ENCODE measurements at places on chromosomes 12 and 14. TPM values are rescaled to one million over a fixed set of nuclear protein-coding genes. Genes with fewer than 3 reads are reported as not detected.

GRCh38 chr14:71751264-71751663 is 181.0 kb upstream of the RGS6 start:
- no peaks in the 10 kb centered on the region for H3K4me1 ChIP-seq
- H3K36me3 ChIP-seq = no peaks in the 10 kb centered on the region
- DNase-seq = no peak
- H3K27me3 ChIP-seq = no peaks in the 10 kb centered on the region

DNA sequence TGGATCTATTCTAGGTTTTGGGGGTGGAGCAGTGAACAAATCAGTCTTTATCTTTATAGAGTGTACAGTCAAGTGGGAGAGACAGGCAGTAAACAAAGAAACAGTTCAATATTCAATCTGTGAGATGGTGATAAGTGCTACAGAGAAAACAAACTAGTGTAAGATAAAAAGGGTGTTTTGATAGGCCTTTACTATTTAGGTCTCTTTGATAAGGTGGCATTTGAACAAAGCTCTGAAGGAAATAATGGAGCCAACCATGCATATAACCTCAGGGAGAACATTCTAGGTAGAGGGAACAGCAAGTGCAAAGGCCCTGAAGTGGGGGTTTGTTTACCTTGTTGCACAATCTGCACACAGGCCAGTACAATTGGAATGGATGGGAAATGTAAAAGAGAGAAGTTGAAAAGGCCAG is 47.3 kb downstream of the PTPN11 start:
- H3K27ac ChIP-seq = no peak overlapping the region
- no peak for DNase-seq
- no peaks in the 10 kb centered on the region for H3K36me3 ChIP-seq
- H3K4me1 ChIP-seq = no peaks in the 10 kb centered on the region
- H3K4me3 ChIP-seq = no peak overlapping the region

GRCh38 chr12:112349431-112349830 is 32.8 kb downstream of the HECTD4 start:
- H3K4me3 ChIP-seq = no peak overlapping the region
- no peaks in the 10 kb centered on the region for H3K36me3 ChIP-seq
- no peaks in the 10 kb centered on the region for H3K27me3 ChIP-seq
- H3K27ac ChIP-seq = no peak overlapping the region
- H3K4me1 ChIP-seq = no peaks in the 10 kb centered on the region

GRCh38 chr12:57039016-57039798 is 10.7 kb downstream of the MYO1A start:
- peaks cover 16% of the 10 kb centered on the region for H3K27me3 ChIP-seq
- H3K4me3 ChIP-seq = no peak overlapping the region
- no peaks in the 10 kb centered on the region for H3K36me3 ChIP-seq
- no peak overlapping the region for H3K27ac ChIP-seq
- no peaks in the 10 kb centered on the region for H3K4me1 ChIP-seq

DNA sequence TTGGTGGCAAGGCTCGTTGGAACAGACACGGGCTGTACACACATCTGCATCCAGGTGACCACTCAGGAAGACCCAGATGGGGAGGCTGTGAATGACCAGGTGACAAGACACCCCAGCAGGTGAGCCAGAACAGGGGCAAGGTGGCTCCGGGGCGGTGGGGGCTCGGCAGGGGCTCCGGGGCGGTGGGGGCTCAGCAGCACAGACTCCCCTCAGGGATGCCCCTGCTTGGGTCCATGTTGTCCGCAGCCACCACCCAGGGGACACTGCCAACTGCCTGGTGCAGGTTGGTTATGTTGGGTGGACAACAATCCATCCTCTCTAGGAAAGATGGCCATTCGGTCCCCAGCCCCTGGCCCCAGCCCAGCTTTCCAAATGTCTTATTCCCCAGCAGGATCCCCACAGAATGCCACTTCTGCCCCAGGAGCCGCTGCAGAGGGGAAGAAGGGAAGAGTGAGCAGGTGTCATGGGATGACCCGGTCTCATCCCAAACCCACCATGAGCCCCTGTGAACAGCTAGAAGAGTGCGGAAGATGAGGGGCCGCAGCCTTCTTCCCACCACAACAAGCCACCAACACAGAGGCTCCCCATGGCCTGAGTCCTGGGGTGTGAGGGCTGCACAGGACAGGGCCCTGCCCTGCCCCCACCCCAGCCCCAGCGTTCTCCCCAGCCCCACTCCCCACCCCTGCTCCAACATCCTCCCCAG is 31.4 kb upstream of the C14orf180 start:
- no peak for DNase-seq
- H3K4me1 ChIP-seq = no peaks in the 10 kb centered on the region
- no peak overlapping the region for H3K27ac ChIP-seq

GRCh38 chr12:53722450-53723041 is 4.7 kb downstream of the CALCOCO1 start:
- H3K4me1 ChIP-seq = peaks cover 8% of the 10 kb centered on the region
- no peaks in the 10 kb centered on the region for H3K36me3 ChIP-seq
- H3K4me3 ChIP-seq = no peak overlapping the region
- H3K27me3 ChIP-seq = no peaks in the 10 kb centered on the region

- no peak overlapping the region for H3K4me3 ChIP-seq
- DNase-seq = peak; percentile 15
- no peaks in the 10 kb centered on the region for H3K36me3 ChIP-seq
- H3K27me3 ChIP-seq = no peaks in the 10 kb centered on the region
- no peak overlapping the region for H3K27ac ChIP-seq
Measured at GRCh38 chr14:25150934-25151790, 101.2 kb upstream of the STXBP6 start.

GRCh38 chr12:121776190-121777098 is 17.0 kb downstream of the RHOF start:
- H3K36me3 ChIP-seq = peaks cover 4% of the 10 kb centered on the region
- no peaks in the 10 kb centered on the region for H3K27me3 ChIP-seq
- DNase-seq = no peak
- no peak overlapping the region for H3K4me3 ChIP-seq
- H3K4me1 ChIP-seq = peaks cover 33% of the 10 kb centered on the region

- DNase-seq = no peak
- H3K4me3 ChIP-seq = no peak overlapping the region
- H3K36me3 ChIP-seq = no peaks in the 10 kb centered on the region
- no peak overlapping the region for H3K27ac ChIP-seq
- no peaks in the 10 kb centered on the region for H3K27me3 ChIP-seq
Measured at GRCh38 chr12:31896514-31897039, 62.6 kb upstream of the RESF1 start.

DNA sequence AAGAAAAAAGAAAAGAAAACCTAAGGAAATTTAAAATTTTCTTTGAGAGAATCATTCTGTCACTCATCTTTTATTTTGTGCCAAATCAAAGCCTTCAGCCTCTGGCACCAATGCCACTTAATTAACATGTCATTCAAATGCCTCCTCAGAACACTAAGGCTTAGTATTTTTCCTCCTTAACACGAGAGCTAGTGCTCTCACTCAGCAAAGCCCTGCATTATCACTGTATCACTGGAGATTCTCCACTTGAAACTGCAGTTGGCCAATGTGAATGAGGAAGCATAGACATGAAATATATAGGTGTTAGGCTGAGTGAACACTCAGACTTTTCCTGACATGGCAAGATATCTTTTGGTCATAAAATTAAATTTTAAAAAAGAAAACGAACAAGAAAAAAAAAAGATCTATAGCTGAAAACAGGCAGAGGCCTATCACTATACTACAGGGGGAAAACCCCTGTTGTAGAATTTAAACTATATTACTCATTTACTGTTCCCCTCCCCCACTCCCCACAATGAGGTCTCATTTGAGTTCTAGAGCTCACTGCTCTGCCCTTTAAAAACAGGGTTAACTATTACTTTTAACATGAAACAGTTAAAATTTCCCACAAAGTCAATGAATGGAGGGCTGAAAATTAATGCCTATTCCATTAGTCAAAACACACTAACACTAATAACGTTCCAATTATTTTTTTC is 5.1 kb downstream of the MBIP start:
- peaks cover 6% of the 10 kb centered on the region for H3K4me1 ChIP-seq
- H3K27me3 ChIP-seq = no peaks in the 10 kb centered on the region
- no peak for DNase-seq
- no peak overlapping the region for H3K27ac ChIP-seq
- peaks cover 3% of the 10 kb centered on the region for H3K36me3 ChIP-seq
- H3K4me3 ChIP-seq = no peak overlapping the region

DNA sequence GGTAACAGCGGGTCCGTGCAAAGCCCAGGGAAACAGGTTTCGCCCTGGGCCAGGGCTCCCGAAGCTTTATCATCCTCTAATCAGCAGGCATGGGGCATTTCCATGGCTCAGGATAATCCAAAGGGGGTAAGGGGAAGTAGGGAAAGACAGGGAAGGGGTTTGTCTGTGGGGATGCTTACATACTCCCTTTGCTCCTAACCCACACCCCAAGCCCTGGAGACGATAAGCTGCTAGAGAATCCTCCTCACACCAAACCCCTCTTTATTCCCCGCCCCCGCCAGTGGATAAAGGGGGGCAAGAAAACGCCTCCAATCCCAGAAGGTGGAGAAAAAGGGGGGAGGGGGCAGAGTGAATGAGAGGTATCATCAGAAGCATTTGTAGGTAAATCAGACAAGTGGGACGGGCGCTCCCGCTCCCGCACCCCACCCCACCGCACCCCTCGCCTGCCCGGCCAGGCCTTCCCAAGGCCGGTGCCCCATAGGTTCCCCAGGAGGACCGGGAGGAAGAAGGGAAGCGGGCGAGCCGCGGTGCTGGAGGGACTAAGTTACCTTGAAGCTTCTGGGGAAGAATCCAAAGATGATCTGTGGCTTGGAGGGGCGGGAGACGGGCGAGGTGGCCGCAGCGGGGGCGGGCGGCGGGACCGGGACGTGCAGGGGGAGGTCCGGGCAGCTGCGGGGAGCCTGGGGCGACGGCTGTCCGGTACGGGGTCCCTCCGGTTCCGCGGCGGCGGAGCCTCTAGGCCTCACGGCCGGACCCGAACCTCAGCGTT is 762 bp downstream of the PPP2R5E start:
- peaks cover 9% of the 10 kb centered on the region for H3K36me3 ChIP-seq
- H3K4me1 ChIP-seq = peaks cover 7% of the 10 kb centered on the region
- peak overlapping the region; percentile 87 for H3K4me3 ChIP-seq
- DNase-seq = no peak

DNA sequence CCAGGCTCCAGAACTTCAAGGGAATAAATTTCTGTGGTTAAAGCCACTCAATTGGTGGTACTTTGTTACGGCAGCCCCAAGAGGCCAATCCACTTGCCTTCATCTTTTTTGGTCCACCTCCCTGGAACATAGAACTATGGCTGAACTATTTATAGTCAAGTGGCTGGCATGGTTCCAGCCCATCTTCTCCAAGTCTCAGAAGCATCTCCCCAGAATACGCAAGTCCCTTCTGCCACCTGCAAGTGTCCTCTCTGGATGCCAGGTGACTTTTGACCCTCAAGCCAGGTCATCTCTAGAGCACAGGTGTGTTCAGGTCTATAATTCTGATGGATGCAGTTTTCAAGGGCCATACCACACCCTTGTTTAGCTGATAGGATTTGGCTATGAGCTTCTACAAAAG is 371.5 kb downstream of the AACS start:
- no peak overlapping the region for H3K4me3 ChIP-seq
- H3K27me3 ChIP-seq = no peaks in the 10 kb centered on the region
- H3K36me3 ChIP-seq = no peaks in the 10 kb centered on the region
- no peak for DNase-seq
- no peaks in the 10 kb centered on the region for H3K4me1 ChIP-seq

DNA sequence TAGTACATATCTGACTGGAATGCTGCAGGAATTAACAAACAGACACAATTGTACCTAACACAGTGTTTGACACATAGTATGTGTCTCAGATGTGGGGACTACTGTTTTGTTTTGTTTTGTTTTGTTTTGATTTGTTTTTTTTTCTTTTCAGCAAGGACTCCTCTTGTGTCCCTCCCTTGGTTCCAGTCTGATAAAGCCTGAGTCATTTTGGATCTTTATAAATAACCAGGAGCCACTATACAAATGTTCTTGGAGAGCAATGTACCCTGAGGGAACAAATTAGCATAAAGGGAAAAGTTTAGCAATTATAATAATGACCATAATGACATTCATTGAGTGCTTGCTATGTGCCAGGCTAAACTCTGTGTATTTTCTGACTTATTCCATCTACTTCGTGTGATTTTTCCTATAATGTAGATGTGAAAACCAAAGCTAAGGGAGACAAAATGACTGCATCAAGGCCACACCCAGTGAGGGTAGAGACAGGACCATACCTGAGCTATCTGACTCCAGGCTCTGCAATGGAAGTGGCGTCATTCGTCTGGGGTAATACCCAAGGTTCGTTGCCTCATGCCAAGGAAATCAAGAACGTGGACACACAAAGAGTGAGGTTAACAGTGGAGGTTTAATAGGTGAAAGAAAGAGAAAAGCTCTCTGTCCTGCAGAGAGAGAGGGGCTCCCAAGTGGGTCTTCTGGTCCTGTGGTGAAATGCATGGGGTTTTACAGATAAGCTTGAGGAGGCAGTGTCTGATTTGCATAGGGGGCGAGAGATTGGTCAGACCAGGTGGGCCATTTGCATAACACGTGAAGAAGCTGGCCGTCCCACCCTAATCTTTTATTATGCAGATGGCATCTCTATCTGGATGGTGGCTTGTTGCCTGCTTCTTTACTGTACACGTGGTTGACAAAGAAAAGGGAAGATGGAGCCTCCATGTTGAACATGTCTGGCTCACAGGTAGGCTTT is 285.5 kb upstream of the SFSWAP start:
- H3K4me3 ChIP-seq = no peak overlapping the region
- DNase-seq = no peak
- H3K36me3 ChIP-seq = no peaks in the 10 kb centered on the region
- no peaks in the 10 kb centered on the region for H3K4me1 ChIP-seq
- H3K27me3 ChIP-seq = no peaks in the 10 kb centered on the region

- no peak for DNase-seq
- no peaks in the 10 kb centered on the region for H3K36me3 ChIP-seq
- H3K4me3 ChIP-seq = no peak overlapping the region
- no peaks in the 10 kb centered on the region for H3K4me1 ChIP-seq
Measured at GRCh38 chr12:113092607-113093408, 36.3 kb downstream of the DTX1 start.

GRCh38 chr12:66446276-66446675 is 144.0 kb downstream of the HELB start:
- H3K27me3 ChIP-seq = no peaks in the 10 kb centered on the region
- no peaks in the 10 kb centered on the region for H3K36me3 ChIP-seq
- no peak for DNase-seq
- no peaks in the 10 kb centered on the region for H3K4me1 ChIP-seq
- H3K4me3 ChIP-seq = no peak overlapping the region

GRCh38 chr12:5874514-5874913 is 70.5 kb downstream of the ANO2 start:
- no peak for DNase-seq
- no peak overlapping the region for H3K27ac ChIP-seq
- H3K4me3 ChIP-seq = no peak overlapping the region
- no peaks in the 10 kb centered on the region for H3K4me1 ChIP-seq
- no peaks in the 10 kb centered on the region for H3K36me3 ChIP-seq

GRCh38 chr12:117038919-117039318 is 60.3 kb downstream of the TESC start:
- no peak overlapping the region for H3K27ac ChIP-seq
- no peaks in the 10 kb centered on the region for H3K27me3 ChIP-seq
- no peak for DNase-seq

Gene ABCC9
- 0.03 TPM for total RNA-seq

Gene CD163
- total RNA-seq = 0.64 TPM

Gene SDSL
- 5.8 TPM for total RNA-seq

Gene PKP2
- total RNA-seq = 2.2 TPM

Gene TSPAN19
- not detected for total RNA-seq

Gene BDKRB2
- total RNA-seq = 0.05 TPM

Gene GPR65
- not detected for total RNA-seq

Gene FICD
- total RNA-seq = 10.1 TPM

Gene DUSP6
- 20.3 TPM for total RNA-seq

Gene RAD9B
- 0.98 TPM for total RNA-seq
